Femur (tissue), 1 donor: ENCODE measurements at places on chromosomes 4 and X.
A peak's percentile ranks its signal among the peaks of the same experiment; 100 is the strongest.

- DNase-seq = no peak
Measured at GRCh38 chr4:155984106-155984797, 30.6 kb upstream of the CTSO start.

DNA sequence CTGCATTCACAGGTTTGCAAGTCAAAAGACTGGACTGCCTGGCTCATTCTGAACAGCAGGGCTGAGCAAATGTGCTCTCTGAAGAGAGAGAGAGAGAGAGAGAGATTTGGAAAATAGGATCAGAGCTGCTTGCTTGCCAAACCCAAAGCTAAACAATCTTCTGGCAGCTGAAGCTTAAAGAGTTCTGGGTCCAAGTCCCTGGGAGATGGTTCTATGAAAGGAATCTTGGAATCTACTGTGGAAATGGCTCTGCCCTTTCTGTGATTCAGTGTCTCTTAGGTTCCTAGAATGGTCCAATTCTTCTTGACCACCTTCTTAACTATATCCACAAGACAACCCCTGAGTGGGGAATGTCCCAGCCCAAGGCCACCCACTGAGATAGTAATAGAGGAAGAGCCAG is 66.1 kb upstream of the EFNB1 start:
- peak; percentile 30 for DNase-seq

GRCh38 chr4:48907706-48908477 is 1.3 kb upstream of the OCIAD2 start:
- DNase-seq = no peak

- no peak for DNase-seq
Measured at GRCh38 chrX:65841263-65841662, 173.8 kb downstream of the MSN start.

GRCh38 chr4:55752810-55753209 is 66.8 kb upstream of the EXOC1L start:
- DNase-seq = no peak
